ENCODE measurements at places on chromosomes 3 and 15. TPM values are rescaled to one million over a fixed set of nuclear protein-coding genes. Genes with fewer than 3 reads are reported as not detected.

- DNase-seq = no peak
Measured at GRCh38 chr3:43048470-43048869, 57.4 kb downstream of the POMGNT2 start.

DNA sequence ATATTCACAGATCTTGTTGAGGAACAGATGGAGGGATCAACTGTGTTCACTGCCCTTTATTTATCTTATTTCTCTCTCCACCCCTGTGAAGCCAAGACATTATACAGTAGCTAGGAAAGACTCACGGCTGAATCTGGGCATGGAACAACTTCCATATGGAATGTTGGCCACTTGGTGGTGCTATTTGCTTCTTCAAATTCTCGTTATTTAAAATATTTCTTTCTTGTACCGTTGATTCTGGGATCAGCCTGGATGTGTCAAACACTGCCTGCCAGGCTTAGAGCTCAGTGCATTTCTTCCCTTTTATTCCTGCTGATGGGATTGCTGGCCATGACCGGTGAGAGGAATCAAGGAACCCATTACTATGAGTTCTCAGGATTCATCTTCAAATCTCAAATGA, 17.5 kb upstream of the GASK1A start:
- DNase-seq = peak; percentile 4

The AMIGO3 gene
- total RNA-seq = 0.72 TPM

DNA sequence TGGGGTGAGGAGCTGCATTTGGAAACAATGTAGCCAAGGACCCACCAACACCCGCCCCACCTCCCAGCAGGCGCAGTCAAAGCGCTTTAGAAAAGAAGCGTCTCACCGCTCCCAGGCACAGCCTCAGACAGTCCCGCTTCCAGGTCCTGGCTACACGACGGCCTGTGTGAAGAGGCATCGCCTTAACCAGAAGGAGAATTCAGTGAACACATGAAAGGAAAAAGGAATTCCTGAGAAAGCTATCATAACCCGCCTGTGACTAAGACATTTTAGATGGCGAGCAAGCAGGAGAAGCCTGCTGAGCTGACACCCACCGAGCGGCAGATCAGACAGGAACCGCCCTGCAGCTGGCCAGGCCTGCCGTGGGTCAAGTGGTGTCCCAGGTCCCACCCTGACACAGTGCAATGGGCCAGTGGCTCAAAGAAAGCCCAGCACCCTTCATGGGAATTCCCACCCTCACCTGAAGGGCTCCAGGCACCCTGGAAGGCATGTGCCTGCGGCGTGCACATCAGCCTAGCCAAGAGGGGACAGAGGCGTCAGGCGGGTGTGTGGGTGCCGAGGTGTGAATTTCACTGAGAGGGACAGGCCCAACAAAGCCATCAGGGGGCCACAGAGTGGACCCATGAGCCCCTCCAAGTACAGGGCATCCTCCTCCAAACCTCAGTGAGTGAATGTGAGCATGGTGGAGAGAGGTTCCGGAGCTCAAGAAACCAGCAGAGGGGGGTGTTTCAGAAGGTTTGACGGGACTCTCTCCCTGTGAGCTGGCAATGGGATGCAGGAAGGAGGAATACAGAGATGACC, 144.8 kb downstream of the NSMCE3 start:
- no peak for DNase-seq

- DNase-seq = no peak
Measured at GRCh38 chr3:51547274-51547673, 8.8 kb downstream of the RAD54L2 start.

The TERC gene
- total RNA-seq = 23.0 TPM

The PDZRN3 gene
- total RNA-seq = not detected

The MAP2K5 gene
- 37.8 TPM for total RNA-seq

The SH2D7 gene
- total RNA-seq = not detected

The ACAN gene
- not detected for total RNA-seq

The ZPLD1 gene
- total RNA-seq = 0.17 TPM

DNA sequence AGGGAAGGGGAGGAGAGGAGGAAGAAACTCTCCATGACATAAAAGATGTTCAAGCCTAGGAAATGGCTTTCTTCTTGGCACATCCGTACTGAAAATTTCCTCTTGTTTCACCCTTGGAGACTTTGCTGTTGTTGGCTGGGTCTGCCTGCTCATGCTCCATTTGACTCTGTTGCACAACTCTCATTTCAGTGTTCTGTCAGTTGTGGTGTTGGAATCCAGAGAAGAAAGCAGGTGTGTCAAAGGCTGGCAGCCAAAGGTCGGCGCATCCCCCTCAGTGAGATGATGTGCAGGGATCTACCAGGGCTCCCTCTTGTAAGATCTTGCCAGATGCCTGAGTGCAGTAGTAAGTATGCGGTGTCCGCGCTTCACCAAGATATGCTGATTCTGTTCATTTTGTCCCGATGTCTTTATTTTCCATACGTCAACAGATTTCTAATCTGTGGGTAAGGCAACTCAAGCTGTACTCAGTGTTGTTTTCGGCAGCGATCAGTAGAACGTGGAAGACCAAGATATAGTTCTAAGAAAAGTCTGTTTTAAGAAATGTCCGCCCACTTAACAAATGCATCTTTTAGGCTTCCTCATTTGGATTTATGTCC, 265.2 kb upstream of the GOLGA6L4 start:
- DNase-seq = no peak

The GCSAM gene
- 17.8 TPM for total RNA-seq

GRCh38 chr3:41418961-41419691, 219.8 kb downstream of the CTNNB1 start:
- DNase-seq = peak; percentile 11

The AP3B2 gene
- total RNA-seq = 1.7 TPM

- peak; percentile 16 for DNase-seq
Measured at GRCh38 chr3:187669675-187670504, at the start of gene SST. Gene SST (minus strand): TSS chr3:187670394. CDS start chr3:187670291, 103 bp downstream.

The XCR1 gene
- not detected for total RNA-seq

DNA sequence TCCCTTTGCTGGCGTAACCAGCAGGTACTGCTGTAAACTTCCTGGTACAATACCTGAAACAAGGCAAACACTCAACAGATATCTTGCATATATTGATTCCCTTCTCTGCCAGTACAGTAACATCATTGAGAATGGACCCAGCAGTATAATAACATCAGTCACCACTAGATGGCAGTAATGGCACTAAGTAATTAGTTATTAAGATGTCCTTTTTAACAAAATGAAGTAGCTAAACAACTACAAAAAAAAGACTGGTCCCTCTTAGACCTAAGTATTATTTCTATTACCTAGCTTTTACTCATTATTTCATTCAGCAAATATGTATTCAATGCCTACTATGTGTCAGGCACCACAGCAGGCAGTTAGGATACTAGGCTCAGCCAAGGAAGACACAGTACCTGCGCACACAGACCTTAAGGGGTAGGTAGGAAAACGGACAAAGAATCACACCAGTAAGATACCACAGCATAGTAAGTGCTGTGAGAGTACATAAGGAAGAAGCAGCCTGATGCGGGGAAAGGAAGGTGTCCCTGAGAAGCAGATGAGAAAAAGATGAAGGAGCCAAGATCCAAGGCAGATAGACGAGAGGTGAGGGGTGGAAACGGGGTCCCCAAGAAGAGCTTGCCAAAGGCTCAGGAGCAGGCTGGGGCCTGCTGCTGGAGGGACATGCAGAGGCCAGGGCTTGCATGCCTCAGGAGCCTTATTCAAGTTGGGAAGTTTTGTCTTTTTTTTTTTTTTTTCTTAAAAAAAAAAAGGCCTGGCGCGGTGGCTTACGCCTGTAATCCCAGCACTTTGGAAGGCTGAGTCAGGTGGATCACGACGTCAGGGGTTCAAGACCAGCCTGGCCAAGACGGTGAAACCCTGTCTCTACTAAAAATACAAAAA, 102.7 kb upstream of the CHD2 start:
- DNase-seq = peak; percentile 29

The TM4SF18 gene
- not detected for total RNA-seq

The PIGZ gene
- total RNA-seq = 1.1 TPM

DNA sequence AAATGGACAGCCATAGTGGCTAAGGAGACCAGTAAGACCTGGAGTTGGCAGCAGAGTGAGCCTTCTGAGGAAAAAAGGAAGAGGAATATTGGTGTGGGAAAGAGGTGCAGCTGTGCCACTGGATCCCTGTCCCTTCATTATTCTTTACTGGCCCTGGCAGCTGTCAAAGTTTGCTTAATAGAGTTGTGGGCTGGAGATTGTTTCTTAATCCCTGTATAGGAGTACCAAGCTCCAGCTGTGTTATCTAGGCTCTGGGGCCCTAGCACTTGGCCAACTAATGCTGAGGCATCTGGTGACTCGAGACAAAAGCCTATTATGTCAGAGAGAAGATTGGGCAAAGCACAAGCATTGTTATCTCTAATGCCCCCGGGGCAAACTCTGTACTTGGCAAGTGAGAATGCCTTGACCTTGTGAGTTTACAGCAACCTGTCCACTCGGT, 61.4 kb downstream of the ZNF609 start:
- no peak for DNase-seq

GRCh38 chr3:32422943-32423342, 31.3 kb downstream of the CMTM7 start:
- DNase-seq = peak; percentile 5

The WDR93 gene
- 0.19 TPM for total RNA-seq

- DNase-seq = peak; percentile 57
Measured at GRCh38 chr15:44710236-44711095, 657 bp downstream of the PATL2 start.

DNA sequence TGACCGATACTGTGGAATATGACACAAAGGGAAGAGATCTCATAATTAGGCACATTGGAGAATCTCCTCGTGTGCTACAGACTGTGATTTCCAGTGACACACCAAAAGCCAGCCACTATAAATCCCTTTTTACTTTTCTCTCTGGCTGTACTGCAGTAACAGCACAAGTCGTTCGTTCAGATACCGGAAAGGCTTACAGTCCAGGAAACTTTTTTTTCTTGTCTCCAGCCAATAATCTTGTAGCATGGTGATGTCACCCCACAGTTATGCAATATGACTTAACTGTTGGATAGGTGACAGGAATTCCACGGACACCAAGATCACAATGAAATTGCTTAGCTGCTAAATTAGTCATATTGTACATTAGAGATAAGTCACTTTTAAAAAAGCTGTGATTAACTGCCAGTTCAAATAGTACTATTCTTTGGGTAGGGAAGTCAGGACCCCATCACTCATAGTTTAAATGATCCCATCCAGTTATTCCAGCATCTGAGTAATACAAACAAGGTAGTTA, 36.3 kb upstream of the TSC22D2 start:
- no peak for DNase-seq

DNA sequence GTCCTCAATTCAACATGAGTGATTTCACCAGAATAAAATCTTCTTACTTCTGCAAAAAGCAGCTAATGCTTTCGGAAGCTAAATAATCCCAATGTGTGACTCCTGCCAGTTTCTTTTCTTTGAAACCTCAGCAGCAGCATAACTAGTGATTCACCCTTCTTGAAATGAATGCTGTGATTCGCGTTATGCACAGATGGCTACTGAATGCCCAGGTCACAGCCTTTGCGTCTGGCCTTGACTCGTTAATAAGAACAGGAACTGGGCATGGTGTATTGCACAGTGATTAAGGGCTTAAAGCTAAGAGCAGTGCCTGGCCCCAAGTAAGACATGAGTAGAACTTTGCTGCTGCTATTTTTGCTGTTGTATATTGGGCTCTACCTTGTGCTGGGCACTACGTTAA, 19.0 kb downstream of the CGNL1 start:
- no peak for DNase-seq

GRCh38 chr15:33067456-33067855, 127.1 kb downstream of the FMN1 start:
- DNase-seq = no peak

DNA sequence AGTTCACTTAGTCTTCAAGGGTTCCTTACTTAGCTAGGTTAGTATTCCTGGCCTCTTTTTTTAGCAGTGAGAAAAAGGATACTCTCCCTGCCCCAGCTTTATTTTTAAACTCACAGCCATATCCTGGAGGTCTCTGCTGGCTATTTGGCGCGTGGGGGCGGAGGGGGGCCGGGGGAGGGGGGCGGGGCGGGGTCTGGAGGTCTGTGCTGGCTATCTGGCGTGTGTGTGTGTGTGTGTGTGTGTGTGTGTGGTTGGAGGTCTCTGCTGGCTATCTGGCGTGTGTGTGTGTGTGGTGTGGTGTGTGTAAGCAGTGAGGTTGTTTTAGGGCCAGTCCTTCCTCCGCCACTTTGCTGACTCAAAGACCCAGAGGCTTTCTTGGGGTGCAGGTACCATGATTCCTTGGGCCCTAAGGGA, 579 bp upstream of the PLAAT1 start:
- DNase-seq = no peak

DNA sequence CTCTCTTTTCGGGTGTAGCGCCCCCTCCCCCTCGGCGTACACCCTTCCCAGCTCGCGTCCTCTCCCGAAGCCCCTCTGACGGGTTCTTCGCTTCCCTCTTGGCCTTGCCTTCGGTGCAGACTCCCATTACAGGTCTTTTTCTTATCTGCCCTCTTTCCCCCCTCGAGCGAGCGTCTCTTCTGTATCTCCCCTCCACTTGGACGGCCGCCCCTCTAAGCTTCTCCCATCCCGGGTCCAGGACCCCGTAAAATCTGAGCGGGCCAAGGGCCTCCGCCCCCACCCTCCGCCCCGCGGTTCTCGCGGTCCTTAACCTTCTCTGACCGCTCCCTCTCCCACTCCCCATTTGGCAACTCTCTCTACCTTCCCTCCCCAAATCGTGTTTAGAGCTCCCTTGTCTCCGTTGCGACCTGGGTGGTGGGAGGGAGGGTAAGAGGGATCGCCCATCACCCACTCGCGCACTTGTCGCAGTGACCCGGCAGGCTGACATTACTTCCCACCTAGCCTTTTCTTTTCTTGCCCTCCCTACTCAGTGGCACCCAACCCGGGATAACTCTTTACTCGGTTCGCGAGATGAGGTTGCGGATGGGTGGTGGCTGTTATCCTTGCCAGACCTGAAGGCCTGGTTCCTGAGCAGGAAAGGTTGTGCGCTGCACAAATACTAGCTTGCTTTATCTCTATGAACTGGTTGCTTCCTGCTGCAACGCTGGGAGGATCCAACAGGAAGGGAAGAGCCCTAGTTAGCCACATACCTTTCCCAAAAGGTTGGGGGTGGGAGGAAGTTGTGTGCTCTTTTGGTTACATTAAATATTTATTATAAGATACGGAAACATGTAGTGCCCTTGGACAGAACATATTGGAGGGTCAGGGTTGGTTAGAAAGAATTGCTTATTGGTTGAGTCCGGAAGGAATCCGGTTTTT, 922 bp downstream of the RAB11A start:
- DNase-seq = peak; percentile 33

The KLHL40 gene
- not detected for total RNA-seq

- DNase-seq = no peak
Measured at GRCh38 chr3:73626106-73626505, 1.4 kb upstream of the PDZRN3 start.

The WDR6 gene
- total RNA-seq = 145 TPM

- no peak for DNase-seq
Measured at GRCh38 chr3:138768946-138769345, 65.8 kb downstream of the PIK3CB start.

The HCLS1 gene
- total RNA-seq = 259 TPM

The ARHGEF26 gene
- total RNA-seq = 0.31 TPM

The ACKR2 gene
- total RNA-seq = 1.1 TPM

DNA sequence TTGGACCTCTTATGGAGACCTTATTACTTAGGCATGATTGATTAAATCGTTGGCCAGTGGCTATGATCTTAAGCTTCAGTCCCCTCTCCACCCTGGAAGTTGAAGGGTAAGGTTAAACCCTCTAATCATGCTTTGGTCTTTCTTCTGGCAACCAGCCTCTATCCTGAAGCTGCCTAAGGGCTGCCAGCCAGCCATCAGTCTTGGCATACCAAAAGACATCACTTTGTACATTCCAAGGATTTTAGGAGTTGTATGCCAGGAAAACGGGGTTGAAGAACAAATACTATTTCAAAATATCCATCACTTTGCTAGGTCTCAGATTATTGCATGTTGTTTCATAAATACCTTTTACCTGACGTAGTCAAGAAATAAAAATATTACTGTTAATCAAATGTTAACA, 28.9 kb downstream of the UBE2E2 start:
- DNase-seq = no peak

All from activated T-cell treated with anti-CD3 and anti-CD28 coated beads, Interleukin-2, amount 50 U/mL, for 72 hours (primary cell).